Anterior cingulate cortex (tissue), 58 donors: ENCODE measurements at places on chromosomes 5 and 9.

- no peak for DNase-seq
These were observed 6.2 kb downstream of the NKD2 start for GRCh38 chr5:1014781-1015221.

GRCh38 chr5:154402611-154403010, 43.2 kb upstream of the SAP30L start:
- DNase-seq: no peak

DNA sequence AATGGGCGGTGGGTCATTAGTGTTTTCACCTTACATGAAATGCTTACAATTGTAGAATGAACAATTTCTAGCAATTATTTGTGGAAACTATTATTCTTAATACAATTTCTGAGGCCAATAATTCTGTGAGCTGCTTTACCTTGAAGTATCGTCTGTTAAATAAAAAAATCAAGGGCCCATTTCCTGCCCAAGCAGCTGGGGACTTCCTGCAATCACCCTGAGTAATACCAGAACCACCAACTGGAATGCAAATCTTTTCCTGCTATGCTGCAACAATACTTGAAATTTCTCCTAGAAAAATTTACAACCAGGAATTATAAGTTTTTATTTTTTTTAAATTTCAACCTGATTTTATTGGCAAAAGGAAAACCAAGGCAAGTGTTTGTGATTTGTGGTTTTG, 52.6 kb downstream of the ADAMTS16 start:
- DNase-seq: no peak

GRCh38 chr5:81450940-81451339, 57.0 kb upstream of the ACOT12 start:
- DNase-seq: no peak

GRCh38 chr5:168947212-168947868, 353.6 kb downstream of the SLIT3 start:
- DNase-seq: no peak

DNA sequence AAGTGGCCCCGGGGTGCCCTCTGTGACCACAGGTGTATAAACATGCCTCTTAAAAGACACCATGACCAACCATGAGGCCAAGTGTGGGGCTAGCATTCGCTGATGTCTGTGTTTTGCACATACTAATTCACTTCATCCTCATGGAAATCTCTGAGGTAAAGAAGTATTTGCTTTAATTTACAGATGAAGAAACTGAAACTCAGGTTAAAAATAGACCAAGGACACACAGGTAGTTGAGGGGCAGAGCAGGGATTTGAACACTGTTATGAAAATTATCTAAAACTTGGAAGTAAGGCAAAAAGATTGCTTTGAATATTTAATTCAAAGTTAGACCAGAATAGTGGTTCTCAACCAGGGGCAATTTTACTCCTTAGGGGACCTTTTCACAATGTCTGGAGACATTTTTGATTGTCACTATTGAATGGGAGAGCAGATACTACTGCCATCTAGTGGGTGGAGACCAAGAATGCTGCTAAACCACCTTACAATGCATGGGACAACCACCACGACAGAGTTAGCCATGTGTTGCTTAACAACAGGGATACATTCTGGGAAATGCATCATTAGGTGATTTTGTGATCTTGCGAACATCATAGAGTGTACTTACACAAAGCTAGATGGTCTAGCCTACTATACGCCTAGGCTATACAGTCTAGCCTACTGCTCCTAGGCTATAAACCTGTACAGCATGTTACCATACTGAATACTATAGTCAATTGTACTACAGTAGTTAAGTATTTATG, 8.0 kb upstream of the FXN start:
- no peak for DNase-seq

DNA sequence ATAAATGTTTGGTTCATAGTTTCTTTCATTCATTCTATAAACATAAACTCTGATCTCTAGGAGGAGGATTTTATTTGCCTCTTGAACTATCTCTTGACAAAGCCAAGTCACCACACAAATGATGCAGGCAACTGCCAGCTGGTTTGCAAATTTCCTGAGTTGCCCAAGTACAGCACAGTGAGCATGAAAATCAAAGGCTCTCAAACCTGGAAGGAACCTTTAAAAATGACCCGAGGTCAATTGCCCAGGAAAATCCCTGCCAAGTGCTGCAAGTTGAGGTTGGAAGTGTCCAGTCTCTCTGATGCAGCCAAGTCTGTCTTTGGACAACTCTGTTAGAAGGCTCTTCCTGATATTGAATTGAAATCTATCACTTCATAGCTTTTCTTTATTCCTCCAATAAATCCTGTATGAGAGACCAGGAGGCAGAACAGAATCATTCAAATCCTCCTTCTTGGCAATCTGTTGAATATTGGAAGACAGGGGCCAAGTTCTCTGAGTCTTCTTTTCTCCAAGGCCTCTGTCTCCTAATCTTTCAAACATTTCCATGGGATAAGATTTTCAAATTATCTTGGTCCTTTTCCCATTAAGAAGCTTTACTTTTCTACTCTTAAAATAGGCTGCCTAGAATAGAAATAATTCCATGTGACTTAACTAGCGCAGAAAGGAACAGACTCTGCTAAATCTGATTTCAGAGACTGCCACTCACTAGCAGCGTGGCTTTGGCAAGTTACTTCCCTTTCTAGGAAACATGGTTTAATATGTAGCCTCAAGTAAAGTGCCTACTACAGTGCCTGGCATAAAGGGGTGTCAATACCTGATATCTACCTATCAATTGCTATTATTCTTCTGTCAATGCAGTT, 159.2 kb downstream of the SNX18 start:
- no peak for DNase-seq

DNA sequence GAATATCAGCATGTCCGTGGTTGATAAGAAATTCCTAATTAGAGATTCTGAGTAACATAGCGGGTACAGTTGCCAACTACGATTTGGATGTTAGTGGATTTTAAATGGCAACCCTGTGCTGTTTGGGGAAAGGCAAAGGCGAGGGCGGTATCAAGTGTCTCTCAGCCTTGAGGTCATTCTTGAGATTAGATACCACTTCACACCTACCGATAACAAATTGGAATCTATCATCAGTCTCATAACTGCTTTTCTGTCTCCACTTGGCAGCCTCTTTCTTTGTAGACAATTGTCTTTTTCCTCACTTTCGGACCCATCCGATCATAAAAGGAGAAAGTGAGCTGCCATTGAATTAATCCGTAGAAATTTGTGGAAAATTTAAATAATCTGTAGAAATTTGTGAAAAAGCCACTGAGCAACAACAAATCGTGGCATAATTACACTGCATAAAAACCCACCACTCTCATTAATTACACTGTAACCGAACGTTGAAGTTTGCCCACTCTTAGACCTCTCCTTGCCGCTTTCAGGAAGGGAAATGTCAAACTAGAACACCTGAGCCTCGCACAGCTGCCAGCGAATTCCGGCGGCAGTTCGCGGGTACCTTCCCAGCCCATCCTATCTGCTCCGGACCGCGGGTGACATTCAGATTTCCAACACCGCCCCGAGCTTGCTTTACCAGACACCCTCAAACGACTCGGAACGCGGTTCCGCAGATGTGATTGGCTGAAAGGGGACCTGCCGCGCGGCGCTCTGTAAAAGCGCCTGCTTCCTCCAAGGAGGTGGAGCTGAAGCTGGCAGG, 849 bp upstream of the RGMB start:
- DNase-seq: peak; percentile 75

DNA sequence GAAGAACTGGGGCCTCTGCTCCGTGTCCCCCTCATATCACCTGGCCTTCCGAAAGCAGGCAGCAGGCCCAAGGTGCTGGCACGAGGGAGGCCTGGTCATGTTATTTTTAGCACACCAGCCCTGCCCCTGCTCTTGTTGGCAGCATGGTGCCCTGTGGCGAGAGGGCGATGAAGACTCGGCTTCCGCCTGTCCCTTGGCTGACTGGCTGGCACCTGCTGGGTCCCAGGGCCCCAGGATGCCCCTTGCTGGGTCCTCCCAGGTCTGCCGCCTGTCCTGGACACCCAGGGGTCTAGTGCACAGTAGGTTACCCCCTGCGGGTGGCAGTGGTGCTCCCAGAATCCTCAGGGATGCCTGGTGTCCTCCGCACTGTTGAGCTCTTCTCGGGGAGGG, 77.0 kb downstream of the RXRA start:
- DNase-seq: no peak

GRCh38 chr9:72888067-72888466, 64.8 kb downstream of the ALDH1A1 start:
- no peak for DNase-seq

DNA sequence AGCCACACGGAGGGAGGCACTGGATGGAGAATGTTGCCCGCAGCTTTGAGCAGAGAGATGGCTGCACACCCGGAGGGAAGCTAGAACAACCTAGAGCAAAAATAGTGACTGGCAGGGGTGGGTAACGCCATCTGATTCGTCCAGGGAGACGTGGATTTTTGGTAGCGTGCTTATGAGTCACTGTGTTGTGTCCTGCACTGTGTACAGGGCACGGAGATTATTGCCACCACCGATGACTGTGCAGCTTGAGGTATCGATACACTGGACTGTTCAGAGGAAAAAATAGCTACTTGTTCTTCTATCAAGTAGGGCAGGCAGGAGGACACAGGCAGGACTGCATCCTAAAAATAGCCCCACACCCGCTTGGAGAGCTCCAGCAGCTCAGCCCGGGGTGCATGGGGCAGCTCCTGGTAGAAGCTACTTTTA, 6.0 kb downstream of the UBE2QL1 start:
- no peak for DNase-seq

DNA sequence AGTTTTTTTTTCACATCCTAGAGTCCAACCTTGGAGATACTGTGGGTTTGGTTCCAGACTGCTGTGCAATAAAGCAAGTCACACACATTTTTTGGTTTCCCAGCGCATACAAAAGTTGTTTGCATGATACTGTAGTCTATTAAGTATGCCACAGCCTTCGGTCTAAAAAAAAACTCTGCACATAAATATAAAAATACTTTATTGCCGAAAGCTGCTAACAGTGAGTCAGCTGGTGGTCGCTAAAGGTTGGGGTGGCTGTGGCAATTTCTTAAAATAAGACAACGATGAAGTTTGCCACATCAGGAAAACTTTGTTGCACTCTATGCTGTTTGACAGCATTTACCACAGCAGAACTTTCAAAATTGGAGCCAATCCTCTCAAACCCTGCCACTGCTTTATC, 37.4 kb downstream of the UBQLN1 start:
- DNase-seq: no peak

GRCh38 chr5:139911425-139912120, 116.0 kb downstream of the PSD2 start:
- no peak for DNase-seq

DNA sequence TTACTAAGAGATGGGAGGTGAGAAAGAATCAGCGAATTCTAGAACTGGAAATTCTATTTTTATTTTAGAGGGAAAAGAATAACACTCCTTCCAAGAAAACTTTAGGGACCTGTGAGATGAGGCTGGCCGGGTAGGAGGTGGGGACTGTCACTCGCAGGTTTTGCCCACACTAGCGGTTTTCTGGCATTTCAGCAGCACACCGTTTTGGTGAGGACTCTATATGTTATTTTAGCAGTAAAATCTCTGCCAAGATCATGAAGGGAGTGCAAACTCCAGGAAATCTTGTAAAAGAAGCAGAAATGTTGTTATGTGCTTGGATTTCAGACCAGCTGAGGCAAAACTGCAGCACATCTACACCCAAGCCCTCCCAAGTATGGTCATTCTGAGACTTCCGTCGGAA, 470.6 kb downstream of the PSAT1 start:
- no peak for DNase-seq

- DNase-seq: no peak
These were observed 364.1 kb upstream of the RORB start for GRCh38 chr9:74132986-74133385.

DNA sequence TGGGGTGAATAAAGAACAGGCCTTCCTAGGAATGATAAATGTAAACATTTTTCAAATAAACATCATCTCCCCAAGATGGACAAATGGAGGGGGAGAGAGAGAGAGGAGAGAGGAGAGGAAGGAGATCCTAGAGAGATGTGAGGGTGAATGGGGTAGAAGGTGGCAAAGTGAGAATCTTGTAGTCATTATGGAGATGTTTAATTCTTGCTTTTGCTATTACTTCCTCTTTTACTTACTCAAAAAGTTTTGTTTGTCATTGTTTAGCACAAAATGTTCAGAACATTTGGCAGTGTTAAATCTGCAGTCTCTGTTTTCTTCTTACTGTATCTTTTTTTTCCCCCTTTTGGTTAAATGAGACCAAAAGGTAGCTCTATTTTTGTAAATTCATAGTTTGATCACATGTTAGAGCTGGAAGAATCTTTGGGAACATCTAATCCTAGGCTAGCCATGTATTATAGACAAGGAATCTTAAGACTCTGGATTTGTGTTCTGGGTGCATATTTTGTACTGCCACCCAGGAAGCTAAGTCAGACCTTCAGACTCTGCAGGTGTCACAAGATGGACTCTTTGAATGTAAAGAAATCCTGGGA, 266.1 kb downstream of the NTRK2 start:
- DNase-seq: no peak

GRCh38 chr5:78805-79149, 13.2 kb upstream of the PLEKHG4B start:
- DNase-seq: no peak

- DNase-seq: no peak
These were observed 117.9 kb upstream of the SPATA31C2 start for GRCh38 chr9:88256216-88256615.

- no peak for DNase-seq
These were observed 60.9 kb upstream of the ABL1 start for GRCh38 chr9:130774183-130774582.
